ENCODE measurements at places on chromosomes 12 and 14.

DNA sequence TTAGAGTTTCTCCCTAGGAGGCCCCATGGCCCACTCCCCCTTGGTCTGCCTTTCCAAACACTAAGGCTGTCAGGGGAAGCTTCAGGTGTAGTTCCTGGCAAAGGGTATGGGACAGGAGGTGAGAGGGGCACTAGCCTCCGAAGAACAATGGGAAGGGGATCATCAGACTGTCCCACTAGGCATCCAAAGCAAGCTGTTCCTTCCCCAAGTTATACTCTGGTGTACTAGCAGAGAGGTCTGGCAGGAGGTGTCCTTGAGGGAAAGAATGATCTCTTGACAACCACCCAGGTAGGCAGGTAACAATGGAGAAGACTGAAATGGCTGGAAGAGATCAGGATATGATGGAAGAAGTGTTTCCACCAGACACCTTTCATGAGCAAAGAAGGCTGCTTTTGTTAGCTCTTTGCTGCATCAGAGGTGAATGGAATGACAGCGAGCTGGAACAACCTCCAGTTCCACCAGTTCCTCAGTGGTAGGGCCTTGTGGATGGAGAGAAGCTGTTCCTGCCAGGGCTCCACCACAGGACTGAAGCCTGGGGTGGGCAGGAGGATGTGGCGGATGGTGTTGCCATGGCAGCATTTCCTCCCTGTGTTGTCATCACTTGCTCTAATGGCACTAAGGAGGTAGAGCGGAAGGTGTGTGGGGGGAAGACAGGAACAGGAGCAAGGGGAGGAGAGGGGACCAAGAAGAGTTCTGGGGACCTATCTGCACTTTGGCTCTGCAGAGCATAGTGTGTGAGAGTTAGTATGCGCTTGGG lies 2.3 kb upstream of the AGAP2 start:
- H3K27me3 ChIP-seq, result peaks cover 44% of the 10 kb centered on the region
- H3K4me3 ChIP-seq, result no peak overlapping the region
- H3K36me3 ChIP-seq, result no peaks in the 10 kb centered on the region
- H3K4me1 ChIP-seq, result peaks cover 7% of the 10 kb centered on the region
- no peak overlapping the region for H3K27ac ChIP-seq

DNA sequence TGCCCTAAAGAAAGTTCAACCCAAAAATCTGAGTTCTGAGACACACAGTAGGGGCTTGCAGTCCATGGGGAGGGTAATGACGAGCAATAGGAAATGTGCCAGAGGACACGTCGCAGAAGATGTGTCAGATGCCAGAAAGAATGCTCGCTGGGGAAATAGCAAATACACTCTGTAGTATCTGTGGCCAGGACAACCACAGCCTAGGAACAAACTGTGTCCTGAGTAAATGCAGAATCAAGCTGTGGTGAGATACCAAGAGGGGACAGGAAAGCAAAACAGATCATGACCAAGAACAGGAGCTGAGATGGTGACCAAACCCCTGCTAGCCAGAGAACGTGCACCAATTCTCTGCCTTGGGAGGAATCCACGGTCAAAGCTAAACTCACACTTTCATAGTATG lies 9.1 kb downstream of the CRACR2A start:
- H3K27me3 ChIP-seq, result no peaks in the 10 kb centered on the region
- no peak overlapping the region for H3K4me3 ChIP-seq
- H3K27ac ChIP-seq, result no peak overlapping the region
- no peaks in the 10 kb centered on the region for H3K4me1 ChIP-seq
- DNase-seq, result no peak

GRCh38 chr12:97292588-97292987 lies 170.0 kb upstream of the RMST start:
- H3K27ac ChIP-seq, result no peak overlapping the region
- no peaks in the 10 kb centered on the region for H3K4me1 ChIP-seq
- no peak for DNase-seq
- no peaks in the 10 kb centered on the region for H3K27me3 ChIP-seq

- no peaks in the 10 kb centered on the region for H3K27me3 ChIP-seq
- H3K4me3 ChIP-seq, result no peak overlapping the region
- no peak for DNase-seq
- no peaks in the 10 kb centered on the region for H3K36me3 ChIP-seq
- H3K27ac ChIP-seq, result no peak overlapping the region
These were observed 477.1 kb upstream of the GARIN6 start for GRCh38 chr12:99170461-99170860.

- no peaks in the 10 kb centered on the region for H3K36me3 ChIP-seq
- peaks cover 30% of the 10 kb centered on the region for H3K4me1 ChIP-seq
- peak overlapping the region; percentile 90 for H3K27ac ChIP-seq
- DNase-seq, result no peak
These were observed 49.2 kb upstream of the PTHLH start for GRCh38 chr12:28021704-28022103.

All from RWPE2 (cell line).